ENCODE measurements at places on chromosomes 12 and 14.

GRCh38 chr12:131963381-131963780 is 13.6 kb downstream of the EP400 start:
- no peak for DNase-seq

GRCh38 chr12:75714462-75715322 is 203.3 kb upstream of the KRR1 start:
- no peak for DNase-seq

DNA sequence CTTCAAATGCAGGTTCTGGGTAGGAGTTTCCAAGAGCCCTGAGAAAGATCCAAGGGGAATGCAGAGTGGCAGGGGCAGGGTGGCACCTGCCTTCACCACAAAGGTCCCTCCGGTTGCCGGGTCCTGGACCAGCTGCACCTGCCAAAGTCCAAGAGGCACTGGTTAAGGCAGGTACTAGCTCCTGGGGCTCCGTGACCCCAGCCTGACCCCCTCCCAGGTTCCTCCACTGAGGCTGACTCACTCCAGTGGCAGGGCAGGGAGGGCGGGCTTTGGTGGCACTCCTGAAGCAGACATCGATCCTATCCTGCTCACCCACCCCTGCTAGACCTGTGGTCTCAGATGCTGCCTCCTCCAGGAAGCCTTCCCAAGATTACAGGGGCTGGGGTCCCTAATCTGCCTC is 11.4 kb downstream of the RPS6KL1 start:
- DNase-seq: no peak

DNA sequence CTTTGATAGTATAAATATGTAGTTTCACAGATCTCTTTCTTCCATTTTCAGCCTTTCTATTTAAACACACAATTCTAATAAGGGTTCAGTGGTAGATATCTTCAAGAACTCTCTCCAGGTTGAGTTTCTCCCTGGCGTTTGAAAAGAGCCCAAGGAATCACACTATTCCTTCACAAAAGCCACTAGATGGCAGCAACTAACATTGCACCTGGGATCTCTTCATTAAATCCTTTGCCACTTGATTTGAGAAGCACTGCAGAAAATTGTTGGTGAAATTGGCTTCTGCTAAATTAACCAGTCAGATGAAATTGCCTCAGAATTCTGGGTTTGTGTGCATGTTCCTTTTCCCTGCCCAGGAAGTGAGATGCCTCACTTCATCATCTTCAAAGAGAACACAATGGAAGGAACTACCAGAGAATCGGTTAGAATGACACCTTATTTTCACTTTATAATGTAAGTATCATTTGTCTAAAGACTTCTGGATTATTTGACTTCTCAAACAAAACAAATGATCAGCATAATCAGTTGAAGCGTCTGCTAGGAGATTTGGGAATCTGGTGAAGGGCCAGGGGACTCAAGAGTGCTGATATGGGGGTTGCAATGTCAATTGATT is 6.8 kb downstream of the CCDC198 start:
- no peak for DNase-seq

- no peak for DNase-seq
Observed at GRCh38 chr12:77847060-77847541, 16.4 kb downstream of the NAV3 start.

GRCh38 chr14:22998329-22999012 is 11.5 kb downstream of the C14orf93 start:
- no peak for DNase-seq

DNA sequence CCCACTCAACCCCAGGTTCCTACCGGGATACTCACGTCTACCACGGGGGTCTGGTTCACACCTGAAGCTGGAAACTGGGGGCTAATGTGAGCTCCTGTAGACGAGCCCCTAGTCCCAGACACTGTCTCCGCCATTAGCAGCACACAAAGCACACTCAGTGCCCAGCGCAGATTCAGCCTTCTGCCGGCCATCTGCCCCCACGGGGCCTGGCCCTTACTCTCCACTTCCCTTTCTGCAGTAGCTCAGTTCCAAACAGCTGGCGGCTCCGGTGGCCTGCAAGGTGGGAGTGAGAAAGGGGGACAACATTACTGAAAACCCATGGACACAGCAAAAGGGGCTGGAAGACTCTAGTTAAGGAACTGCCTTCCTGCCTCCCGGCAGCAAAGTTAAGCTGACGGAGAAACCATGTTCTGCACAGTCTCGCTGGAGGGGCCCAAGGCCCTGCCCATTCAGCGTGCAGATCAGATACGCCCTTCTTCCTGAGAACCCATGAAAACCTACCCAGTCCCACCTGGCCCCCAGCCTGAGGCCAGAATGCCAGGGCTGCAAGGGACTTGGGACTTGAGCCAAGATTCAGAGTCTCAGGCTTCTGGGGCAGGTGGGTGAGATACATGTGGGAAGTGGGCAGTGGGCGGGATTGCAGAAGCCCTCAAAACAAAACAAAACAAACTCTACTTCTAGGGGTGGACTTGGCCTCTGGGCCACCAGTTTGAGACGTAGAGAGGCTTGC is 2.1 kb downstream of the SLC8B1 start:
- no peak for DNase-seq

GRCh38 chr14:54025661-54026060 is 69.0 kb upstream of the BMP4 start:
- no peak for DNase-seq

DNA sequence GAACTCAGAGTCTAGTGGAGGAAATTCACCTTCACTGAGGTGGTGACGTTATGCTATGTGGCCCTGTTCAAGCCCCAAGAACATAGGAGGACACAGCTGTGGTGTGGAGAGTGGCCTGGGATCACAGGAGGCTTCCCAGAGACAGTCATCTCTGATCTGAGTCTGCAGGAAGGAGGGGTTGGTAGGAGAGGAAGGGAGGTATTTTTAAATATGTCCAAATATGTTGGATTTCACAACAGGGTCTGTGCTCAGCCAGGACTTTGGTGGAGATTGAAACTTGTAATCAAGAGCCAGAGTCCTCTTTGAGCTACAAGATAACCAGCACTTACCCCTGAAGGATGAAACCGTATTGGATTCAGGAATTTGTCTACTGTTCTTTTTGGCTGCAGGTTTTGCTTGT is 26.4 kb upstream of the MED13L start:
- peak; percentile 38 for DNase-seq

DNA sequence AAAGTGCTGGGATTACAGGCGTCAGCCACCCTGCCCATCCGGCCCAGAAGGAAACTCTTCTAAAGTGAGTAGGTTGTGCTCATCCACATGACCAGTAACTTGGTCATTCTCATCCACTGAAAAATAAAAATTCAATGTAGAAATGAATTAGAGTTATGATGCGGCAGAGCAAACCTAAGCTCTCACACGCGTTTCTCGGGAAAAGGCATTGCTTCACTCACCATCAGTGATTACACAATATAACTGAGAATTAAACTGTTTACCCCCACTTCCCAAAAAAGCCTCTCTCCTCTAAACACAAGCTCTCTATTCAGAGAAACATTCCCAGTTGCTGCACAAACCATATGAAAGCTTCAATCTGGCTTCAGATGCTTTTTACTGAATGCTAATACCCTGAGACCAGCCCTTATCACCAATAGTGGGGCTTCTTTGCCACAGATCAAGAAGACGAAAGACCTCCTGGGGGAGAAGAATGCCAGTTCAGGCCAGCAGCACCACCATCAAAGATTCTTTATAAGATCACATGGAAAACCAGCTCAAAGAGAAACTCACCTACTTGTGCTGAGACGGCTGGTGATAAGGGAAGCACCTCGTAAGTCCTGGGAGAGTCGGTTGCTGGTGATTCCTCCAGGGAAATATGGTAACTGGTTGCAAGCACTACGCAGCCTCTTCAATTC is 121.5 kb upstream of the SFSWAP start:
- DNase-seq: no peak

DNA sequence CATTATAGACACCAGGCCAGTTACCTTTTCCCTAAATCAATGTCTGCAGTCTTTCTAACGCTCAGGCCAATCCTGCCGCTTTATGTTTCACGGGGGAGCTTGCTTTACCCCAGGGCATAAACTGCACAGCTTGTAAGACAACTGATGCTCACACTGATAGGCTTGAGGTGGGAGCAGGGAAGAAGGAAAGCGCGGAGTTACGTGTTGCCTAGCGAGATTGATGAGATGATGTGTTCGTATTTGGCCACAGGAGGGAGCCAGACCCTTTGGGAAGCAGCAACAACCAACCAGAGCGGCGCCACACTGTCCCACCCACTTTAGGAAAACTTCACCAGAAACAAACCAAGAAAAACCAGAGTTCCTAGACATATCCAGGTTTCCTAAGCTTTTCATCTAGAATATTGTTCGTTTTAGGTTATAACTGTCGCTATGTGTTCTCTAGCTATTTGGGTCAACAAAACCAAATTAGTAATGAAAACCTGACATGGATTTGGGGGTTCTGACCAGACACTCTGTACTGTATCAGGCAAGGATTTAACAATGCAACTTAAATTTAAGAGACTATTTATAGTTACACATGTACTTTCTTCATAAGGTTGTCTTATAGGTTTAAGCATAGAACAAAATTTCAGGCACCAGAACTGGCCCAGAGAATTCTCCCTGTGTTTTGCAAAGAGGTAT is 2.4 kb downstream of the IL26 start:
- DNase-seq: peak; percentile 65

- DNase-seq: no peak
Observed at GRCh38 chr12:4164559-4165558, 108.7 kb upstream of the CCND2 start.

GRCh38 chr12:118880720-118881493 is 100.4 kb upstream of the SRRM4 start:
- DNase-seq: no peak

DNA sequence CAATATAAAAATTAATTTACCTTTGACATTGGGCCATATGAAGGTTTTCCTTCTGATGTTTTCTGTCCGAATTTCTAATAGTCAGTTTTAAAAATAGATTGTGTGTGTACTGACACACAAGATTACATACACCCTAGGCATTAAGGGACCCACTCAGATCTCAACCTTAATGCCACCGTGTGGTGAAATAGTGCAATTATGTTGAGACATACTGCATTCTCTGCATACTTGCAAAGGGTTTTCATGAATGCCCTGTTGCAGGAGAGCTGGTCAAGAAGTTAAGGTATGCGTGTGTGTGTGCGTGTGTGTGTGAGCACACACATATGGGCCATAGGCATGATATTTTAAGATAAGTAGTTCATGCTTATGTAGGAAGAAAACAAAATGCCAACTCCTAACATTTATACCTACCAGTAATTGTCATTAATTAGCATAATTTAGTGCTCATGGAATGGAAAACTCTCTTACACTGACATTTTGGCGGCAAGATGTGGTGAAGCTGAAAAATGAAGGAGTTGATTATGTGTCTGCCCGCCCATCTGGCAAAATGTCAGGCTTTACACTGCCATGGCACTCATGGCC is 58.8 kb downstream of the PIK3C2G start:
- no peak for DNase-seq

Measured in gastrocnemius medialis (tissue), 4 donors.